NCI-H774 (cell line): ENCODE measurements at places on chromosomes 1 and 21.

DNA sequence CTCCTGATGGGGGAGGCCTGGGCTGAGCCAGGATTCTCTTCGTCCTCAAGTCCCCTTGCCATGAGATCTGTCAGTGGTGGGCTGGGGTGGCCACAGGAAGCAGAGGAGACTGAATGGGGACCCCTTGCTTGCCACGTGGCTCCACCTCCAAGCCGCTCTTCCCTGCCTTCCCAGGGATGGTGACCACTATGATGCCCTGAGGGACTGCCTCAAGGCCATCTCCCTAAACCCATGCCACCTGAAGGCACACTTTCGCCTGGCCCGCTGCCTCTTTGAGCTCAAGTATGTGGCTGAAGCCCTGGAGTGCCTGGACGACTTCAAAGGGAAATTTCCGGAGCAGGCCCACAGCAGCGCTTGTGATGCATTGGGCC is 20.9 kb upstream of the TMEM222 start:
- DNase-seq: no peak

DNA sequence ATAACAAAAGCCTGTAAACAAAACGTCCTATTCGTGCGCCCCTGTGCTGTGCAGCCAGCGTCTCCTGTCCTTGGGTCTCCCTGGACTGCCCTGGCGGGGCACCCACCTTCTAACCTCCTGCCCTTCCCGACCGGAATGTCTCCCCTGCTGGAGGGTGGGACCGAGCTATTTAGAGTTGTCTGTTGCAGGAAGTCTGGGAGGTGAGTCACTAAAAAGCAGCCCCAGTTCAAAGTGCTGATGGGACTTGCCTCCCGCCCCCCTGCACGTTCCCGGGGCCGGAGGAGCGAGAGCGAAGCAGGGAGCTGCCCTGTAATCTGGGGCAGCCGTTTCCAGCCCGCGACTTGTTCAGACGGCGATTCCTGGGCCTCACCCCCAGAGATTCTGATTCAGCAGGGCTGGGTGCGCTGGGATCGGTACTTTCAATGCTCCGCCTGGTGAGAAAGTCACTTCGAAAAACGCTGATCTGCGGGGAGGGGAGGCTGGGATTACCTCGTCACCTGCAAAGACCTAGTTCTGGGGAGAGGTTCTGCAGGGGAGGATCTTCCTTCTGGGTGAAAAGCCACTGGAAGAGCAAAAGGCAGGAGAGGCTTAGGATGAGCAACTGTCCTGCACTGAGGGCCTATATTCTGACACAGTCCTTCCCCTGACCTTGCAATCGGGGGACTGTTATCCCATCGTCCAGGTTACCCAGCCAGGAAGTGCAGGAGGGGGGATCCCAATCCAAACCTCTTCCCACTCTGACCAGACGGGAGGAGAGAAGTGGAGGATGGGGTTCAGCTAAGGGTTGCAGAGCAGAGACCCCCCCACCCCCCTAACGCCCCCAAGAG is 1.2 kb upstream of the DHRS3 start:
- DNase-seq: no peak

- no peak for DNase-seq
These were observed 74.0 kb downstream of the MAB21L3 start for GRCh38 chr1:116185161-116185701.

DNA sequence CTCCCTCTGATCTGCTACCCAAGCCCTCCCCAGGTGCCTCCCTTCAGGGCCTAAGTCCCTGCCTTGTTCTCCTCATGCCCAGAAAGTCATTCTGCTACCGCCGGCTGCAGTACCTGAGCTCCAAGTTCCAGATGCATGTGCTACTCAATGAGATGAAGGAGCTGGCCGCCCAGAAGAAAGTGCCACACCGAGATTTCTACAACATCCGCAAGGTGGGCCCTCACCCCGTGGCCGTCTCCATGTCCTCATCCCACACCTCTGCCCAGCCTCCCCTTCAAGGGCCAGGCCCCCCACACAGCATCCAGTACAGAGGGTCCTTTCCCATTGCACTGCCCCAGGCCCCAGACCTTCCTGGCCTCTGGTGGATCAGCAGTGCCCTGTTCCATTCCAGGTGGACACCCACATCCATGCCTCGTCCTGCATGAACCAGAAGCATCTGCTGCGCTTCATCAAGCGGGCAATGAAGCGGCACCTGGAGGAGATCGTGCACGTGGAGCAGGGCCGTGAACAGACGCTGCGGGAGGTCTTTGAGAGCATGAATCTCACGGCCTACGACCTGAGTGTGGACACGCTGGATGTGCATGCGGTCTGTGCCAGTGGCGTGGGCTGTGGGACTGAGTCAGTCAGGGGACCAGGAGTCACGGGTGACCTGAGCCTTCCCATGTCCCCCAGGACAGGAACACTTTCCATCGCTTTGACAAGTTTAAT is 8.2 kb downstream of the AMPD2 start:
- DNase-seq: no peak

DNA sequence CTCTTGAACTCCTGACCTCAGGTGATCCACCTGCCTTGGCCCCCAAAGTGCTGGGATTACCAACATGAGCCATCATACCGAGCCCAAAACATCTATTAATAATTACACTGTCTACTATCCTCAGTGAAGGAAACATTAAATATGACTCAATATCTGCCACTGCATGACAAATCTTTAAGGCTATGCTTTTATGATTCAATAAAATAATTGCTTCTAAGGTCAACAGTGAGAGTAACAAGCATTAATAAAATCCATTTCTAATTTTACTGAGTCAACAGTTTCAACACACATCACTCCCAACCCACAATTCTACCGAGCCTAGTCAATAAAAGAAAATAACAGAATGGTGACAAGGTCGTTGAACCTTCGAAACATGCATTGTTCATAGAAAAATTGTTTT is 125.5 kb upstream of the CHRM3 start:
- DNase-seq: no peak

DNA sequence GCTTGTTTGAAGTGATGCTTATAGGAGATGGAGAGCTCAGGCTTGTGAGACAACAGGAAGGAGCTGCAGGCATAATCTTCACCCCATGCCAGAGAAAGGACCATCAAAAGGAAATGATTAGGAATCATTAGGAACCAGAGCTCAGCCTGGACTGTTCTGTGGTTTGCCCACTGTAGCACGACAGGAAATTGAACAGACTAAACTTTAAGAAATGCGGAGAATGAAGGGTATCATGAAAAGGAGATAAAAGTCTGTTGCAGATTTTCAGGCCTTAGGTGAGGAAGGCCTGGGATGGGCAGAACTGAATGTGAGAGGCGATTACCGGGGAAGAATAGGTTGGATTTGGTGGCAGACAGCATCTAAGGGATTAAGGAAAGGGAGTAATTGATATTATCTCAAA is 292.0 kb upstream of the PLXNA2 start:
- DNase-seq: no peak

- no peak for DNase-seq
These were observed 622.1 kb downstream of the PLPP3 start for GRCh38 chr1:55957276-55957675.

GRCh38 chr1:23394181-23394580 is 24.5 kb upstream of the ZNF436 start:
- no peak for DNase-seq

DNA sequence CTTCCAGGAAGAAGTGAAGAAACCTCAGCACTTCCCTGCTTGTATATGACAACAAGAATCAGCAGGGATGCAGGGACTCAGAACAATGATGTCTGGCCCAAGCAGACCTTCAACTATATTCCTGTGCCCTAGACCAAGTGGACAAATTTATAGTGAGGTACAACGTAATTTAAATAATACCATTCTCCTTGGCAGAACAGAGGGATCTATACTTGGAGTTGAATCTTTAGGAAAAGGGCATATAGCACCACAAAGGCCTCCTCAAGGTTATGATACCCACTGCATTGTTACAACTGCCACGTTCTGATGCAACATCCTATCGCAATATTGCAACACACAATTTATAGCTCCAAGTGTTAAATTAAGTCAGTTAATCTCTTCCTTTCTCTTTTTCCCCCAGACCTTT is 29.1 kb upstream of the GFI1 start:
- no peak for DNase-seq

DNA sequence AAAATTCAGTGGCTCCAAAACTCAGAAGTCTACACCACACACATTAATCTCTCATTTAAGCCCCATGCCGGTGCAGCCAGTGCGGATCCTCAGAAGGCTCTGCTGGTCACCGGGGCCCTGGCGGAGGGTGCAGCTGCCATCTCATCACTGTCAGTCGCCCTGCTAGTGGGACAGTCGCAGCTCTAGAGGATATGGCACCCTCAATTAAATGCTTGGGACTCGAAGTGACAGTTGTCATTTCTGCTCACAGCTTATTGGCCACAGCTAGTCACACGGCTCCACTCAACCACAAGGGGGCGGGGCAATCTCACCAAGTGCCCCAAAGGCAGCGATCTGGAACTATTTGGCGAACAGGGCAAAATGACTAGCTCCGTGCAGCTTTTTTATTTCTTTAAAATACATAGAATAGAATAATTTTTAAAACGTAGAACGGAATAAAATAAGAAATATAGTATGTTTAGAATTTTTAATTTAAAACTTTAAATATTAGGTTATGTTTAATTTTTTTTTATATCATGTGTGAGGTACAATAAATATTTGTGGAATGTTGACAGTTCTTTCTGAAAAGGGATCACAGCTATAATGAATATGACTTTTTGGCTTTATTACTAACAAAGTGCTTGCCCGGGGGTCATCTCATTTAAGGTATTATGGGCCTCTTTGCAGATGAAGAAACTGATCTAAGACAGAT is 8.0 kb upstream of the MAN1C1 start:
- no peak for DNase-seq

GRCh38 chr1:91846007-91846638 is 39.8 kb downstream of the TGFBR3 start:
- DNase-seq: peak; percentile 85

DNA sequence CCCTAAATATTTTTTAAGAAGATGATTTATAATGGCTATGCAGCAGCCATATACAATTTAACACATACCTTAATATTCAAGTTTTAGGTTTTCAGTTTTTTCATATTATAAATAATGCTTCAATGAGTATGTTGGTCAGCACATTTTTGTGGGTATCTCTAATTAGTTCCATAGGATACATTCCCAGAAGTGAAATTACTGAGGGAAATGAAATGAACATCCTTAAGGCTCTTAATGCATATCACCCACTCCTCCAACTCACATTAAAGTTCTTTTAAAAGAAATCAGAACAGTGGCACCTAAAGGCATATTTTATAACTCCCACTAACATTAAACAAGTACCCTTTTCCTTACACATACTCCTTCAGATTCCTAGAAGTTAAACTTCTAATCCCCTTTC is 56.1 kb downstream of the EYA3 start:
- no peak for DNase-seq
